Stromal cell of bone marrow (primary cell): ENCODE measurements at places on chromosomes 3 and 15.

DNA sequence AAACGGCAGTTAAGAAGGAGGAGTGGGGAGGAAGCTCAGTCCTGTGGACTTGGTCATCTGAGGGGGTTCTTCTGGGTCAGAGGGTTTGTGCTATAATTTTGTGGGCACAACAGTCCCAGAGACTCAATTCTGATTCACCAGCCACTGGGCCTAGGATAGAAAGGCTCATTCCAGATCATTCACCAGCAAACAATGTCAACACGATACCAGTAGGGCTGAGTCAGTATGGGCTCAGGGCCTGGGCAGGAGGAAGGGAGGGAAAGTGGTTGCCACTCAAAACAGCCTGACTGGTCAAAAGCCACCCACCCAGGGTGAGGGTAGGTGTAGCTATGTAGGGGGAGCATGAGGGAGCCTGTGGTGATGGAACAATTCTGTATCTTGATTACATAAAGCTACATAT is 86.9 kb upstream of the MEX3B start:
- DNase-seq = peak; percentile 88

DNA sequence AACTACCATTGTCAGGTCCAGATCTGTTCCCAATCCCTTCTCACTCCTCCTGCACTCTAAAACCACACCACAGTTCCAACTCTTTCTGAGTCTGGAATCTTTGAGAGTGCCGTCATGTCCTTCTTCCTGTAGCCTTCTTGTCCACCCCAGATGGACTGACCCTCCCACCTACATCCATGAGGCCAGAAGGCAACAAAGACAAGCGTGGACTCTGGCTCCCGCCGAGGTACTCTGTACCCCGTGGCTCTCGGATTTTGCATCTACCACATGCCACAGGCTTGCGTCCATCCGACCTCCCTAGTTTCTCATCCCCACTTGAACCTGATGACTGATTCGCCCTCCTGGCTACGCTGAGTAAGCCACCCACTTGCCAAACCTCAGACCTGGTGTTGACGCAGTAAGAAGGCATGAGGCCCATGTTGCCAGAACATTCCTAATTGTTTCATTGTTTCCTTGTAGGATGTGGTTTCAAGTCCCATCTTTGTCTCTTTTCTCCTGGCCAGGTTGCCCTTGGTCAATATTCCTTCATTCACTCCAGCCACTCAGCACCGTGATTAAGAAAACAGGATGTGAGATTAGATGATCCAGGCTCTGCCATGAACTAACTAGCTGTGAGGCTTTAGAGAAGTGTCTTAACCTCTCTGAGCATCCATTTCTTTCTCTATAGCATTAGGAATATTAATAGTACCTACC is 1.1 kb upstream of the ZBTB38 start:
- DNase-seq = peak; percentile 96

DNA sequence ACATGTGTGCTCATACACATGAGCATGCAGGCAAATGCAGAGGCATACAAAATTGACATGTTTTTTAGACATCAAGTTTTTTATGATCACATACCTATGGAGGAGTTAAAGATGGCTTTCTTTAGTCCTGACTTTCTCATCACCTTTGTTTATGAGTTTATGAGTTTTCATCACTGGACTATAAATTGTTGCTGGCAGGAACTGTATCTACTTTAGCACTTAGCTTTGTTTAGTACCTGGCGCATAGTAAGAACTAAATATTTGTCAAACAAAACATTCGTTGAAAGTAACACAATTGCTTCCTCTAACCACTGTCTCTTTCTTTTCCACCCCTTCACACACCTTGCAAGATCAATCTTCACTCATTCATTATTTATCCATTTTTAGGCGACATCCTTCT is 182.6 kb downstream of the SUCNR1 start:
- DNase-seq = no peak

DNA sequence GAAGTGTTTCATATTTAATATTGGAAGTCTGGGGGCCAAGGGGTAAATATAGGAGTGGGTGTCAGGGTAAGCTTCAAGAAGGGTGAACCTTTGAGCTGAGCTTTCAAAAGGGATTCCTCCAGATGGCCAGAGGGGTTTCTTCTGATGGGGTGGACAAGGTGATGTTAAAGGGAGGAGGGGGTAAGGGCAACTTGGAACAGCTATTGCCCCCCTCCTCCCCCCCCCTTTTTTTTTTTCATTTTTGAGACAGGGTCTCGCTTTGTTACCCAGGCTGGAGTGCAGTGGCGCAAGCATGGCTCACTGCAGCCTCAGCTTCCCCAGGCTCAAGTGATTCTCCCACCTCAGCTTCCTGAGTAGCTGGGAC is 2.1 kb upstream of the TTLL3 start:
- no peak for DNase-seq

GRCh38 chr15:86392874-86393273 is 313.2 kb downstream of the AGBL1 start:
- no peak for DNase-seq

DNA sequence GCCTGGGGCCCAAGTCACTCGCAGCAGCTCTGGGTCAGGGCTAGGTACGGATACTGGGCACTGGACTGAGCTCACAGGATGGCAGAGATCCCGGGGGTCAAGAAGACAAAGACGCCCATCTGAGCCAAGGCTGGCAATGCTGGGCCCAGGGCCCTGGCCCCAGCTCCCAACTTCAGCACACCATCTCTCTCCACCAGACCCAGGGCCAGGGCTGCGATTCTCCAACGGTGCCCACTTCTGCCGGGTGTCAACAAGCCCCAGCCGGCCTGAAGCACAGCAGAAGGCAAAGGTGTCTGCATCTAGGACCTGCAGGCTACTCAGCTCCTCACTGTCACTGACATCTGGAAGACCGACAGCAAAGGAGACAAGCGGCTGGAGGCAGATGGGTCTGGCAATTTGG is 8.6 kb downstream of the WDR73 start:
- no peak for DNase-seq

DNA sequence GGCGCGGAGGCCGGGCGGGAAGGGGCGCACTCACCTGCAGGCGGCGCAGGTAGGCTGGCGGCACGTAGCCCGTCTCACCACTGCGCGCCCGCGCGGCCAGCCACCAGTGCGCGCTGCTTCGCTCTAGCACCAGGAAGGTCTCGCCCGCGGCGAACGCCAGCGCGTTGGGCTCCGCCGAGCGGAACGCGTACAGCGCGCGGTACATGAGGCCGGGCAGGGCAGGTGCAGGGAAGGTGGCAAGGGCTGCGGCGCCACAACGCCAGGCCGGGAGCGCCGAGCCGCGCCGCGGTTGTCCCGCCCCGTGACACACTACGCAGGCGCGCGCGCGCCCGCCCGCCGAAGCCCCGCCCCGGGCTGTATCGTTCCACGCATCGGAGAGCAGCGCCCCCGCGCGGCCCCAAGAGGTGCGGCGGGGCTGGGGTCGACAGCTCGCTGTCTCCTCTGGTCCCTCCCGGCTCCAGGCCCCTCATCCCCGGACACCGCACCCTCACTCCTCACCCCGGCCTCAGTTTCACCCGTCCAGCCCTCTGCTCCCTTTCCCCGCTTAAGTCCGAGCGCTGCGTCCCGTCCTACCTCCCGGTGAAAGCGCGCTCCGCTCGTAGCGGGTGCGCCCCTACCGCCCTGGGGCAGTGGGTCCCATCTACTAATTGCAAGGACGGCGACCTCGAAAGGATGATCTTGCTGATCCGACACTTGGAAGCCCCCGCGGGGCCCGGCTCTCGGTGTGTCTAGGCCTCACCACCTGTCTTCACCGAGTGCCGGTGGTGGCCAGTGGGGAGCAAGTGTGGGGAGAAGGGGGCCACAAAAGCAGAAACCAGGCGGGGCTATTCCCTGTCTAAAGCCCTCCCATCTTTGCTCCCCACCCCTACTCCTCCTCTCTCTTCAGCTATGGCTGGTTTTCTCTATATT is at the start of gene NCKIPSD:
NCKIPSD (minus strand) TSS at position 313 of the 909 bp plus-strand sequence; CDS start at position 205, 108 bp downstream.
- DNase-seq = peak; percentile 65

- no peak for DNase-seq
These were observed 70.3 kb upstream of the IQSEC1 start for GRCh38 chr3:13143381-13144004.

DNA sequence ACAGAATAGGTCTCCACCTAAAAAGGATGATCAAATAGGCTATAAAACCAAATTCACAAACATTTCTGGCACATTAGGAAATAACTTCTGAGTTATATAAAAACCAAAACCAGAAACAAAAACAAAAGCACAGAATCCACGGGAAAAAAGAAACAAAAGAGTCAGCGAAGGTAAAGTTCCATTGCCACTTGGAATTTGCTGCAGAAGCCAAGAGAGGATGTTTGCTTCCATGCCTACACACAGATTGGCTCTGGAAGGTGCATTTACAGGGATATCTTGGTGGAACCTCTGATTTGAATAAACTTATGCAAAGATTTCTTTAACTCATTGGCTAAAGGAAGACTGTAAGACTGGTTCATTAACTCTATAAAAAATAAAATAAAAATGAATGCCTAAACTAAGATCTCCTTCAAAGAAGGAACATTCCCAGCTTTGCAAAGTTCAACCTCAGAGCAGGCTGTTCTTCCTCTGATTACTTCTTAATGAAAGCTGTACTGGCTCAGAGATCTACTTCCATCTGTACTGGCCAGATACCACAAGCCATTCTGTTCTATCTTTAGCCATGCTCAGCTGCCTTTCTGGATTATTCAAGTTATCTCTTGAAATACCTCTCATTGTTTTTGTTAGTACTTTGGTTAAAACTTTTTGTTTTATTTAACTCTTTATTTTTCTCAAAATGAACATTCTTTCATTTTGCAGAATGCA is 537.5 kb upstream of the CCDC54 start:
- no peak for DNase-seq

DNA sequence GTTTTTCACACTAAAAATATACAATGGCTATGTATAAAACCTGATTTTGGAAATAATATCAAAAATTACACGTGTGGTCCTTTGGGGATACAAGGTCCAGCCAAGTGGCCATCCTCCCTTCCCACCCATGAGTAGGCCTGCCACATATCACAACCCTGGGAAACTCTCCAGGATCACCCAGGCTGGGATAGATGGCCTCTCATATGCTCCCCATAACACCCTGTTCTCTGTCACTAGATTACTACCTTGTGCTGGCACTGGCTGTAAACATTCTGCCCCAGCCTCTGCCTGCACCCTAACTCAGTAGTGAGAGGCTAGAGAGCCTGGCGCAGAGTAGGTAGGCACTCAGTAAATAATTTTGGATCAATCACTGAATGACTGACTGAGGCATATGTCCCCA is 52.1 kb downstream of the CLDN18 start:
- DNase-seq = no peak

GRCh38 chr3:69558912-69559311 is 173.0 kb upstream of the FRMD4B start:
- DNase-seq = peak; percentile 41

DNA sequence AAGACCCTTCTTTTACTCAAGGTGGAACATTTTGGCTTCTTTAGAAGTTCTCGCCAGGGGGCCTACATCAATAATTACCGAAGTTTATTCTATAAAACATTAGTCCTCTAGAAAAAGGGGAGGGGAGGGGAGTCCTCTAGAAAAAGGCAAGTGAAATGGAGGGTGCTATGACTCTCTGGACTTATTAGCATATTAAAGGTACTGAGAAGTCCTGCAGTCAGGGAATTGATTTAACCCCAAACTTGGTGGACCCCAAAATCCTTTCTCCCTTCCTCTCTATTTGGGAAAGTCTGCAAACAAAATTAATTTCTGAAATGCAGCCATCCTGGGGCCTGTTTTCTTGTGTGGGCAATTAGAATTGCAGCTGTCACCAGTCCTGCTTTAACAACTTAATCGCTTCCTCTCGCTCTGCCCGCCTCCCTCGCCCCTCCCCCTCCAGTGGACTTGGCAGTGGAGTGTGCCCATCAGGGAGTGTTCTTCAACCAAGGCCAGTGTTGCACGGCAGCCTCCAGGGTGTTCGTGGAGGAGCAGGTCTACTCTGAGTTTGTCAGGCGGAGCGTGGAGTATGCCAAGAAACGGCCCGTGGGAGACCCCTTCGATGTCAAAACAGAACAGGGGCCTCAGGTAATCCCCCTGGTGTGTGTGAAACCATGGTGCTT is 18.9 kb upstream of the LRRK1 start:
- DNase-seq = no peak

DNA sequence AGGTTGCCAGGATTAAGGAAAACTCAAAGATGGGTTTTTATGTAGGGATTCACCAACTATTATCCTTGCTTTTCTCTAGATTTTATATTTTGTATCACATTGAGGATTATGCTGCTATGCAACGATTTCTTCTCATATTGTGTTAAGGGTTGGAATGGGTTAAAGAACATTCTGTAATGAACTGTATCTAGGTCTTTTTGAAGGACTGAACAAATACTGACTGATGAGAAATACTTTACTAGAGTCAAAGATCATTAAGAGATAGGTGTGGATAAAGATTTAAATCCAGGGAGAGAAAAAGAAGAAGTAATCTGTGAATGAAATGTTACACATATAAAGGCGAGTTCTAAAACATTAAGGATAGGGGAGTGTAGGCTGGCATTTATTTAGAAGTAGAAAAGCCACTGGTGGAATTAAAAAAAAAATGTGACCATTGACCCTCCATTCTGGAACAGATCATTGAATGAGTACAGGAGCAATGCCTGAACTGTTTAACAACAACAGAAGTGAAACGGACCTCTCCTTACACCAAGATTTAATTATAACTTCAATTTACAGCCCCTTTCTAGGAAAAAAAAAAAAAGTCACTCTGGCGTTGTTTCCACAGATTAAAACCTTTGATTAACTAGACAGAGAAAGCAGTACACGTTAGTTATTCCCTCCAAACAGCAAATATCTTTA is 39.2 kb downstream of the PROS1 start:
- no peak for DNase-seq

DNA sequence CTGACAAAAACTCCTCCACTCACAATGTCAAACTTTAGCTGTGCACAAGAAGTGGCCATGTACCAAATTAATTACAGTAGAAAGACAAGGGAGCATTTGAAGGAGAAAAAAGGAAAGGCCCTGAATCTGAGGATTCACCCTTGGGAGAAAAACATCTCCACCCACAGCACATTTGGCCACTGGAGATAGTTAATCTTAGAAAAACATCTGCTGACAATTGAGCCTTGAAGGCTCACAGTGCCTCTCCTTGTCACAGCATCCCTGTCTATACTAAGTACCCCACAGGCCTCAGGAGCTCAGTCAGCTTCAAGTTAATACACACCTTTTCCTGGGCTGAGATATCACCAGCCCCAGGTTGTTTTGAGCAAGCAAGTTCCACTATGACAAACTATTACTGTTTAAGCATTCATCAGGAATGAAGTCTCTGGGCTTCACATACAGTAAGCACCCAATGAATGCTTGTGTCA is 78.1 kb upstream of the SETMAR start:
- DNase-seq = no peak

- DNase-seq = no peak
These were observed 22.2 kb upstream of the IQSEC1 start for GRCh38 chr3:13095408-13095937.

- DNase-seq = peak; percentile 13
These were observed 51.7 kb downstream of the CRYGS start for GRCh38 chr3:186492385-186492984.

- no peak for DNase-seq
These were observed 35.2 kb downstream of the AP4E1 start for GRCh38 chr15:50943638-50944037.

GRCh38 chr15:60386615-60387014 is 11.2 kb downstream of the ANXA2 start:
- DNase-seq = no peak

GRCh38 chr15:47332481-47332880 is 384.8 kb upstream of the SEMA6D start:
- DNase-seq = no peak

GRCh38 chr3:150588027-150588830 is 14.9 kb upstream of the SELENOT start:
- no peak for DNase-seq
